AML-193 (cell line): ENCODE measurements at places on chromosomes 2 and 18.

DNA sequence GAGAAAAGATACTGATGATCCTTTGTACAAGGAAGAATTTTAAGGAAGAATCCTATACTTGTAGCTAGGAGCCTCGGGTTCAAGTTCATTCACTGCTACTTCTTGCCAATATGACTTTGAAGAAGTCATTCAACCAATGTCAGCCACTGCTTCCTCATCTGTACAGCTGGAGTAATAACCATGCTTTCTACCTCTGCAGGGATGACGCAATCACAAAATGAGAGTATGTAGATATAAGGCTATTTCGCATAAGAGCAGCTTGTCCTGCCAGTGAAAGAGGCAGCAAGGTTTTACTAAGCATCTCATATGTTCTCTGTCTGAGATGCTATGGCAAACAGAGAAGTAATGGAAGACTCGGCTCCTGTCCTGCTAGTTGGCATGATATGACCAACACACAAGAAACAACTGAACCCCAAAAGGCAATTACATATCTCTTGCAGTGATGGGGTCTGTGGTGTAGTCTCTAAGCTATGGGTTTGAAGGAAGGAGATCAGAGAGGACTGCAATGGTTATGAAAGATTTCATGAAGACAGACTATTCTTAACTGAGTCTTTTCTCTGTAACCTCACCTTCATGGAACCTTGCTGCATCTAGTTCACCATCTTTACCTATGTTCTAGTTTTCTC, 9.2 kb downstream of the AAK1 start:
- DNase-seq: peak; percentile 76

GRCh38 chr2:133690780-133691179, 122.5 kb upstream of the NCKAP5 start:
- DNase-seq: no peak

DNA sequence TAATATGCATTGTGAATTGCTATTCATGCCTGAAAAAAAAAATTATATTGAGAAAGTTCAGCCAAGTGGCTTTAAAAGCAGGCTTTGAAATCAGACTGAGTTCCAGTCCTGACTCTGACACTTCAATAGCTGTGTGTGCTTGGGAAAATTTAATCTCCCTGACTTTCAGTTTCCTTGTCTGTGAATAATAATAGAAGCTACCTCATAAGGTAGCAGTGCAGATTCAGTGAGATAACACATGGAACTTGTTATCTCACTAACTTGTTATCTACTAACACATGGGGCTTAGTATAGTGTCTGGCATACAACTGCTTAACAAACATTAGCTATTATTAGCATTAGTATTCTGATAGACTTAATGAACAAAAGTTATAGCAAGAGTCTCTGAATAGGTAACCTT, 14.9 kb downstream of the ALS2 start:
- no peak for DNase-seq

- no peak for DNase-seq
Measured at GRCh38 chr18:25724121-25724520, 366.3 kb downstream of the SS18 start.

DNA sequence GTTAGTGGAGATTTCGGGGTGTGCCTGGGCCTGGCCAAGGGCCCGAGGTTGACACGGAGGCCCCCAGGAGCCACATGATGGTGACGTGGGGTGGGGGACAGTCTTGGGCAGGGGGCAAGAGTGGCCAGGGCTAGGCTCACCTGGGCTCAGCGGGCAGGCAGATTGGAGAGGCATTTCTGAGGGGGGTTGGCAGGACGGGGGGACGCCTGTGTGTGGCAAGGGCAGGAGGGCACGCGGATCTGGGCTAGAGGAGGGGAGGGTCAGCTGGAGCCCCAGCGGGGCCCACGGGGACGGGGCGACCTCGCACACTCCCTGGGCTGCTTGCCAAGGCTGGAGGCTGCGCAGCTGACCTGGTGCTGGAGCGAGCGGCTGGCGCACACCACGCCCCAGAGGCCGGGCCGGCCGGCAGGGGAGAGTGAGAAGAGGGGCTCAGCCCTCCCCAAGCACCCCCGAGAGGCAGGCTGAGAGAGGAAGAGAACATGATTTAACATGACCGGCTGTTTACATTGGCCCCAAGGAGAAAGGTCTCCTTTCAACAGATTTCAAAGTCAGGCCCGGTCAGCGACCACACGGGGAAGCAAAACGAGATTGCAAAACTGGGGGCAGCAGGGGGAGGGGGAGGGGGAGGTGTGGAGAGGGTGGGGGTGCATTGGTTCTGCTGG, 38.0 kb upstream of the SNED1 start:
- peak; percentile 12 for DNase-seq

DNA sequence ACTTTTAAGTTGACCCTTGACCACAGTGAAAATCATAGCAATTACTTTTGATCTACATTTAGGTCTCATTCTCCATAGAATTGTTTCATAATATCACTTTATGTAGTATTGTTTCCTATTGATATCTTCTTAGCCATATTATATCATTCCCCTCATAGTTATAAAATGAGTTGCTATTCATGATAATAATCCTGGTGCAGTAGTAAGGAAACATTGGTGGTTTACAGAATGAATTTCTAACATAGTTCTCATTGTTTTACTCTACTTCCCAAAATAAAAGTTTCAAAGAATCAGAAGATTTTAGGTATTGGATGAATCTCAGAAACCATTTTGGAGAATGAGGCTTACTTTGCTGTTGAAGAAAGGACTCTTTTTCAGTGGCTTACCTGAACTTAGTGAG, 246.0 kb downstream of the PARD3B start:
- no peak for DNase-seq

DNA sequence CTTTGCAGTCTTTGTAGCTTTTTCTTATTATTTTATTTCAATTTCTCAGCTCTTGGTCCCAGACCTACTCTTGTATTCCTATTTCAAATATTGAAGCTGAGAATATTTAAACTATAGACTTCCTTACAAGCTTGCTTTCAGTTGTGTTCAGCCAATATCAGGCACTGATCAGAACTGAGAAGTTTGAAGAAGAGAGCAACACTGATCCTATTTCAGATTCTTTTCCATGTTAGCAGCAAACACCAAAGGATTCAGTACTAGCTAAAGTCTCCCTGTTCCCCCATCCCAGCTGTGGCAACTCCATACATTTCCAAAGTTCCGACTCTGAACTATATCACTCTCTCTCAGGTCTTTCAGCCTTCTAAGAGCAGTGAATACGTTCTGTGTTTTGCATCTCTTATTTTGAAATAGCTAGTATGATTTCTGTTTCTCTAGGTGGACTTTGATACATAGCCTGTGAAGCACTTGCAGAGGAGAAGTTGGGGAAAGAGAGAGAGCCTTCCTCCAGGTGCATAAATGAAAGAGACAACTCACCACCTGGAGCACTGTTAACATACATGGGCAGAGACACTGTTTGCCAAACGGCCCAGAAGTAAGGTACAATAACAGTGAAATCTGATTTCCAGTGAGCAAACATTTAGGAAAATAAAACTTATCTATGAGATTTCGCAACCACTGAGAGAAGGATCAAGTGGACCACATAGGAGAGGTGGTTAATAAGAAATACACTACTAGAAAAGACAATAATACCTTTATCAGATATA, 135.0 kb upstream of the ZNF804A start:
- DNase-seq: no peak

- no peak for DNase-seq
Measured at GRCh38 chr18:79425569-79425886, 29.8 kb downstream of the NFATC1 start.

GRCh38 chr18:62328586-62329525, 3.7 kb downstream of the TNFRSF11A start:
- no peak for DNase-seq

DNA sequence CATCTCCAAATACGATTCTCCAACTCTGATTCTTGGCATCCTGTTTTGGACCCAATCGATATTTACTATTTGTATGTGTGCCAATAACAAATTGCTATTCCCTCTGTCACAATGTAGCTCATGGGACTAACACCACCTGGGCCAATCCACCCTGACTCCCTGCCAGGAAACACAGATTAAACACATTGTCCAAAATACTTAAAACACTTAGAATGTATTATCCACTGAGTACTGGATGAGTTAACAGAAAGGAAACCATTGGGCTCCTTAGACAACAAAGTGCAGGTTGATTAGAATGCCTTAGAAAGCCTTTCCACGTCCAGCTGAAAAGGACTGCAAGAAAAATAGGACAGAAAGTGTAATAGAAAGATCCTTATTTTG, 79.4 kb upstream of the ARHGAP28 start:
- no peak for DNase-seq

GRCh38 chr2:72883356-72883962, 3.7 kb upstream of the SPR start:
- DNase-seq: no peak

DNA sequence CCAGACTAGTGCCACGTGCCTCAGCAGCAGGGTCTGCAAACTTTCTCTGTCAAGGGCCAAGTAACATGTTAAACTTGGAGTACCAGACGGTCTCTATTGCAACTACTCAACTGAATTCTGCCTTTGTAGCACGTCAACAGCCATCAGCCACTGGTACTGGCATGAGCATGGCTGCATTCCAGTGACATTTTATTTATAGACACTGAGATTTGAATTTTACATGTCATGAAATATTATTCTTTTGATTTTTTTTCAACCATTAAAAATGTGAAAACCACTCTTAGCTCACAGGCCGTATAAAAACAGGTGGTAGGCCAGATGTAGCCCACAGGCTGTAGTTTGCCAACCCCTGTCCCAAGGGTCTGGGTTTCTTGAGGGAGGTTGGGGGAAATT, 199.7 kb downstream of the TPGS2 start:
- DNase-seq: no peak
